ENCODE measurements at places on chromosomes 3 and 15.

DNA sequence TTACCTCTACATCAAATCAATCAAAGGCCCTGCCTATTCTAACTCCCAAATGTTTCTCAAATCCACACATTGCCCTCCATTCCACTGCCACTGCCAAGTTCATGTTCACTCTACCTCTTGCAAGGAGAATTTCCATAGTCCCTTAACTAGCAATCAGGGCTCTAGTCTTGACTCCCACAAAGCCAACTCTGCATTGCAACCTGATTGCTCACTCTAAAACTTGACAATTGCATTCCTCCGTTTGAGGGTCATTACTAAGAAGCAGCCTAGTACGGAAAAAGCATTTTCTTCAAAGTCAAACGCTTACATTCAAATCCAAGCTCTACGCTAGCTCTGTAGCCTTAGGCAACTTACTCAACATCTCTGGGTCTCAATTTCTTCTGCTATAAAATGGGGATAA lies 1.2 kb downstream of the CPA3 start:
- DNase-seq: no peak

DNA sequence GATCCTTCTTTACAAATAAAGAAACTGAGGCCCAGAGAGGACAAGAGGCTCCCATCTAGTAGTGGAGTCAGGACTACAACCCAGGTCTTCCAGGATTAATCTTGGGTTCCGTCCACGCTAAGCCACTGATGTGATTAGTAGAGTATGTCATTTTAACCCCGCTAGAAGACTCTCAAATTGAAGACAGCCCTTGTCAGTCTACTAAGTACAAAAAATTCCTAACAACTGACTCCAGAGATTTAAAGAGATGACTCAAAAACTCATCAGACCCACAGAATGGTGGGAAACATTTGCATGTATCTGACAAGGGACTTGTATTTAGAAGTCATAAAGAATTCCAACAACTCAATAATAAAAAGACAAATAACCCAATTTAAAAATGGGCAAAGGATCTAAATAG lies 145.3 kb downstream of the CNTN3 start:
- DNase-seq: no peak

DNA sequence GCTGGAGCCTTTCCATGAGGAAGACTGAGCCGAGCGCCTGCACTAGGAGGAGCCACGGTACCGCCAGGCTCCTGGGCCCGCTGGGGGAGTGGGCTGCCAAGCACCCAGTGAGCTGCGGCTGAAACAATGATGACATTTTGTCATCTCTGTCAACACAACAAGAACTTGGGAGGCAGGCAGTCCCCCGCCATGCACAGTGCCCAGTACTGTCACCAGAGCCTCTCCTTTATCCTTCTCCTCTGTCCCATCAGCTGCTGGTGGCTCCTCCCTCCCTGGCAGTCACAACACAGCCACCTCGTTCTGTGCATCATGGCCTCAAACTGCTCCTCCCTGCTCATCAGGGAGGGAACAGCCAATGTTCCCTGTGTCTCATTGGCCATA lies 34.0 kb upstream of the PCSK6 start:
- no peak for DNase-seq

DNA sequence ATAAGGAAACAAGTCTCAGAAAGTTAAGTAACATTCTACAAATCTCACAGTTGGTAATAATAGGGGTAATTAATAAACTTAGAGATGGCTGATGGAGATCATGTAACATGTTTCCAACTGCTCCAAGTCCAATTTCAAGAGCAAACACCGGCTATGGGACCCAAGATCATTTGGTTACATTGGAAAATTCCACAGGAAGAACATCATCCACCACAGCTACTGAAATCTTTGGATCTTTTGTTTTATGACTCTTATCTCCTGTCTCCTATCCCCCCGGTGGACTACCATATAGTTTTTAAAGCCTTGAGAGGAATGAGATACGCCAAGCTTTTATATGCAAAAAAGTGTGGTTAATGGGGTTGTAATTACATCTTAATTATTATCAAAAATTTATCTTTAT lies 216.1 kb downstream of the WNT5A start:
- DNase-seq: no peak

DNA sequence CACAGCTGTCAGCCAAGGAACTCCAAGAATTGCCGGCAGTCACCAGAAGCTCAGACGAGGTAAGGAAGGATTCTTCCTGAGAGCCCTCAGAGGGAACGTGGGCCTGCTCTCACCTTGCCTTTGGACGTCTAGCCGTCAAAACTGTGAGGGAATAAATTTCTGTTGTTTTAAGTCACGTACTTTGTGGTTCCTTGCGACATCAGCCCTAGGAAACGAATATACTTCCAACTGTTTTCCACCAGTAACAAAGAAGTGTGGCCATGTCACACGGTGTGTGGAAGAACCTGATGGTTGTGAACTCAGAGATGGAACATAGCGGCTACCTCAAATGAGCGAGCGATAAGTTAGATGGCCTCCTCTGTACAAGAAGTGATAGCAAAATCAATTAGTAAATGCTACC lies 41.0 kb upstream of the B3GNT5 start:
- DNase-seq: no peak

DNA sequence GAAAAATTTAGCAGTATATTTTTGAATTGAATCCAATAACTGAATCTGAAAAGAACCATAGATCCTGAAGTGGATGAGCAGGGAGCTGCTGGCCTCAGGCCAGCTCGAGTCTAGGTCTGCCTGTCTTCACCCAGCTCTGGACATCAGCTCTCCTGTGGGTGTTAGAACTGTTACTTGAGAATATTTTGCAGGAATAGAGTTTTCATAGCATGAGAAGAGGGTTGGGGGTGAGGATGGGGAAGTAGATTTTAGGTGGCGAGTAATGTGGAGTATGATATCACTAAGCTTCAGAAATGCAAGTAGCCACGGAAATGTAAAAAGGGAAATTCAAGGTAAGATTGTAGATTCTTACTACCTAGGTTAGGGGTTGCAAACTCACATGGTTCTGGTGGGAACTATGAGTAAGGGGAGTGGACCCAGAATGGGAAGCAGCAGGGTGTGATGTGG lies 6.2 kb downstream of the RAB8B start:
- DNase-seq: no peak

GRCh38 chr3:59540696-59541095 lies 490.9 kb upstream of the CFAP20DC start:
- DNase-seq: no peak

DNA sequence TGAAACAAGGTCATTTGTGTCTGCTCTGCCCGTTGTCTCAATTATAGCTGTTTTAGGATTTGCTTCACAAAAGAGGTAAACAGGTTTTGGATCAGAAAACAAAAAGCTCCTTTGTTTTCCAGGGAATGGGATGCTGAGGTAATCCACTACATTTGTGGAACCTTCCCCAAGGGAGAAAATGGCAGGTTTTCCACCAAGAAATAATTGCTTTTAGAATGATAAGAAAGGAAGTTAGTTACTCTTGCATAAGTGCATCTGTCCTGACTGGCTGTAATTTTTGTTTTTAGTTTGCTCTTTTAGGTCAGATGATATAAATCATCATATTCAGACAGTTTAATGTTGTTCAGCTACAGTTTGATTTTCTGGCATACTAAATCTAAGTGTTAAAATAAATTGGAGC lies 198.5 kb upstream of the COL8A1 start:
- no peak for DNase-seq

- DNase-seq: no peak
Measured at GRCh38 chr15:49189631-49190030, 19.6 kb downstream of the GALK2 start.

DNA sequence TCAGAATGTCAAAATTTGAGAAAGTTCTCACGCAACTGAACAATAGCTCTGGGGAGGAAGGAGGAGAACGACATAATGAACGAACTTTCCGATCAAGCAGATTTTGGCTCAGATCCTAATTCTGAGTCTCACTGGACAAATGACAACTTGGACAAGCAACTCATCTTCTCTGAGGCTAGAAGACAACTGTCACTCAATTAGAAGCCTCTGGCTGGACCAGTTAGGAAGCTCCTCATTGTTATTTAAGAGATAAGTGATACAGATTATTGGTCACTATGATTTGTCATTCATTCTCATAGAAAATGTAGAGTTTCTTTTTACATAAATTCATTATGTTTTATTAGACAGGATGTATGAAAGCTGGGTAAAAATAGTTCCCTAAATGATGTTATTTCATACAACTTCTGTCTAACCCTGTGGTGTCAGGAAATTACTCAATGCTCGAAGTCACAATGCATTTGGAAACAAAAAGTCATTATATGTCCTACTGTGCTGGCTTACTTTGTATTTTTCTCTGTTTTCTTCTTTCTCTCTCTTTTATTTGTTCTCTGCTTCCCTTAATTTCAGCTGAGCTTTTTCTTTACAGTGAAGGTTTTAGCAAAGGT lies 11.0 kb upstream of the C3orf49 start:
- no peak for DNase-seq

GRCh38 chr3:42590989-42591756 lies 513 bp downstream of the SS18L2 start:
- no peak for DNase-seq

GRCh38 chr3:23656821-23657220 lies 148.9 kb upstream of the UBE2E1 start:
- no peak for DNase-seq

GRCh38 chr15:59360896-59361295 lies 11.8 kb downstream of the MYO1E start:
- DNase-seq: no peak

DNA sequence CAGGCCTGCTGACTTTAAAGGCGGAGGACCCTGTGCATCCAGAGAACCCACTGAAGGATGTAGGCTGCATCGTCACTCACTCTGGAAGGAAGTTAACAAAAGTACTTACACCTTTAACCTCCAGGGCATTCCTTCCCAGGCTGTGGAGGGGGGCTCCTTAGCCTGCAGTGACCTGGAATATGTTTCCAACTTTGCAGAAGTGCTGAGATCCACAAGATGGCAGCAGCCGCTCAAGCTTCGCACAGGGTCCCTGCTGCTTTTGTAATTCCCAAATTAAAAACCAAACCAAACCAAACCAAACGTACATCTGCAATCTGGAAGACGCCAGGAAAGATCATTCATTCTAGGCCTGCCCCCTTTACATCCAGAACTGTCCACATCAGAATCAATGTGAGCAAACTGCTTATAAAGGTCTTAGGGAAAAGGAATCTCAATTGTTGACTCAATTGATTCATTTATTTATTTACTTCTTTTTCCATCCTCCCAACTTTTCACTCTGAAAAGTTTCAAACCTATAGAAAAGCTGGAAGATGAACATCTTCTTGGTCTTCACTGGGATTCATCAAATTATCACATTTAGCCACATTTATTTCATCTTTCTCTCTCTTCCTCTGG lies 70.5 kb upstream of the KLHL25 start:
- DNase-seq: peak; percentile 55

- DNase-seq: no peak
Measured at GRCh38 chr15:78479650-78480049, 27.7 kb upstream of the HYKK start.

- no peak for DNase-seq
Measured at GRCh38 chr15:57364282-57365007, 11.9 kb upstream of the CGNL1 start.

DNA sequence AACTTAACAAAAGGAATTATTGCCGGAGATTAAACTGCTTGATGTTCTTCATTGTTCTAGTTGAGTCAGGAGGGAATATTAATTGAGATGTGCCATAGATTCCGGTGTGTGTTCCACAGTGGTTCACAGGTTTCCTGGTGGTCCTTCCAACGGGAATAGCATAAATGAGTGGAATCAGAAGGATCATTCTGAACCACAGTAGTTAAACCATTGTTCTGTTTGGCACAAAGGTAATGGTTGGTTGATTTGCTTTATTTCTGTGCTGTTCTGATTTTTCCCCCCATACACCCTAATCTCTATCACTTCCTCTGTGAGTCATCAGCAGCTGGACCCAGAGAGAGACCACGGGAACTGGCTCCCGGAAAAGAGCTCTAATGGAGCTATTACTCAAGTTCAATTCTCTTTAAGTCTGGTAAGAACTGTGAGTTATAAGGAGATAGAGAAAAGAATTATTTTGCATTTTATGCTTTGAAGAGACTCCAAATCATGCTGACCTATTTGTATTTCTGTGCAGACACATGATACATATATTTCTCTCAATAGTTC lies 627.2 kb downstream of the ZIC1 start:
- no peak for DNase-seq

- DNase-seq: no peak
Measured at GRCh38 chr3:188918093-188918492, 253.7 kb upstream of the TPRG1 start.

DNA sequence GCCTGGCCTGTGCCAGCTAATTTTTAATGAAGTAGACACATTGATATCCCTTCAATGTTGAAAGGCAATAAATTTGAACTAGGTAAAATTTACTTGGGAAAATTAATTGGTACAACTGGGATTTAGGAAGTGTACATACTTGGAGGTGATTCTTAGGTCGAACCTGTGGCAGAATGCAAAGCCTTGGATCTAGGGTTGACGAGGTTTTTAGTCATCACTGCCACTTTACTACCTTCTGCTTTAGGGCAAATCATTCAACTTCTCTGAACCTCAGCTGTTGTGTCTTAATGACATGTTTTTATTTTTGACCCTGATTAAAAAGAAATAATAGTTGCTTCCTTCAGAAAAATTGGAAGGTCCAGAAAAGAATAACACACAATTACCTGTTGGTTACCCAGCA lies 2.5 kb downstream of the APPL1 start:
- no peak for DNase-seq

DNA sequence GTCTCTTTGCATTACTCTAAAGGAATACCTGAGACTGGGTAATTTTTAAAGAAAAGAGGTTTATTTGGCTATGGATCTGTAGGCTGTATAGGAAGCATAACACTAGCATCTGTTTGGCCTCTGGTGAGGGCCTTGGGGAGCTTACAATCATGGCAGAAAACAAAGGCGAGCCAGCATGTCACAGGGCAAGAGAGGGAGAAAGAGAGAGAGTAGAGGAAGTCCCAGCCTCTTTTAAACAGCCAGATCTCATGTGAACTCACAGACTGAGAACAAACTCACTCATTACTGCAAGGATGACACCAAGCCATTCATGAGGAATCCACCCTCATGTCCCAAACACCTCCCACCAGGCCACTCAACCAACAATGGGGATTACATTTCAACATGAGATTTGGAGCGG lies 974.6 kb downstream of the FHIT start:
- no peak for DNase-seq

DNA sequence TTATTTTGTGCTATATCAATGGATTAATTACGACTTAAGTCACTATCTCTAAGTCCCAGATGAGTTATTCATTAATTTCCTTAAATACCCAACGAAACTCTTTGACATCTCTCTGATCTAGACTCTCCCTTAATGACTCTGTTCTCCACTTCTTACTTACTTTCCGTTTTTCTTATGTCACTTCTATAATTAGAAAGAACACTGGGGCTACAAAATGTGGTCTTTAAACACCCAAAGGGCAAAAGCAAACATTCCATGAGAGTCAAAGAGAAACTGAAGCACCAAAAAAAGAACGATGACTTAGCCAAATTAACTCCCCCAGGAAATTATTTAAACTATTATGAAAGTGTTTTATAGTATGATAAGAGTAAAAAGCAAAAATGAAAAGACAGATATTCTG lies 166.4 kb upstream of the UBE2E2 start:
- no peak for DNase-seq

GRCh38 chr3:50205413-50206276 lies 574 bp downstream of the SLC38A3 start:
- DNase-seq: no peak
